ENCODE measurements at places on chromosomes 5 and 9.

- DNase-seq: no peak
Observed at GRCh38 chr9:129500161-129500862, 120.6 kb downstream of the C9orf50 start.

DNA sequence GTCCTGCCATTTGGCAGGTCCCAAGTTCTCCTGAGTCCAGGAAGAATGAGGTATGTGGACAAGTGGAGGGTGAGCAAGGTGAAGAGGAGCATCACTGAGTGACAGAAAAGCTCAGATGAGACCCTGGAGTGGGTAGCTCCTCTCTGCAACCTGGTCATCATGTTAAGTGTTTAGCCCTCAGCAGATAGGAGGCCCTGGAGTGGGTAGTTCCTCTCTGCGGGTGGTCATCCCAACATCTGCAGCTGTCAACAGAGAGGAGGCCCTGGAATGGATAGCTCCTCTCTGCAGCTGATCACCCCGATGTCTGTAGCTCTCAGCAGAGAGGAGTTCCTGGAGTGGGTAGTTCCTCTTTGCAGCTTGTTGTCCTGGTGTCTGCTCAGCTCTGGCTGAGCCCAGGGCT is 48.4 kb downstream of the NDUFAF2 start:
- no peak for DNase-seq

DNA sequence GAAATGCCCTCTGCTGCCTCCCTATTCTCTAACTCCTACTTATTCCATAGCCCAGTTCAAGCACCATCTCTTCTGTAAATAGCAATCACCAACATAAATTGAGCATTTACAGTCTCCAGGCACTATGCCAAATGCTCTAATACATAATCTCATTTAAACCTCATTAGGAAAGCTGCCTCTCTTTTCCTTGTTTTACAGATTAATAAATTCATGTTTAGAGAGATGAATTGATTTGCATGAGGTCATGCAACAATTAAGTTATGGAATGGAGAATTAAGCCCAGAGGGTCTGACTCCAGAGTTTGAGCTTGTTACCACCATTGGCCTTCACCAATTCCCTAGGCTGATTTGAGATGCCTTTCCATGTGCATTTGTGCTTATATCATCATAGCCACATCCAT is 23.4 kb upstream of the RFX3 start:
- DNase-seq: no peak

DNA sequence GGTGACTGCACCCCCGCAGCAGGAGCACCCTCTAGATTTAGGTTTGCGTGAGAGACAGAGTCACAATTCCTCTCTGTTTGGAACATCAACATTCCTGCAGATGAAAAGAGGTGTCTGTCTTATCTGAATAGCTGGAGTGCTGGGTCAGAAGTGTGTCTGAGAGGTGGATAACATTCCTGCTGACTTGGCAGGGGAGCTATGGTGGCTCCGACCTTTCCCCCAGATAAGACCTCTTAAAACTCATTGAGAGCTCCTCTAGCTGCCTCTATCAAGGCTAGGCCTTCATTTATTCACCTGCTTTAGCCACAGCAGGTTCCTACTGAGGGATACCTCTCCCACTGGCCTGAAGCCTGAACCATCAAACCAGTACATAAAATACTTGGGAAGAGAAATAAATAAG is 615.5 kb downstream of the LRRC70 start:
- DNase-seq: no peak

DNA sequence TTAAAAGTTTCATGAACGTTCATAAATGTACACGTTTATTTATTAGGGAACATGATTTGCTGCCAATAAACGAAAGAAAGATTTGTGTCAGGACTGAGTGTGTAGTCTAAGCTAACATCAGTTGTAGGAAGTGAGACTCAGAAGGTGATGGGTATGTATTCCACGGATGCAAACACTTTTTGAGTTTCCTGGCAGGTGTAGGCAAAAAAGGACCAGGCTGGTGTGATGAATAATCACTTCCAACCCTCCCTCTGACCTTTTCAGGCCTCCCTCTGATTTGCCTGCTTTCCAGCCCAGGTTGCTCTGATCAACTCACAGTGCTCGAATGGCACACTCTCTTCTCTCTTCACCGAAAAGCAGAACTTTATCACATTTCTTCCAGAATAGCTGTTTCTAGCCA is 51.8 kb downstream of the BASP1 start:
- no peak for DNase-seq

DNA sequence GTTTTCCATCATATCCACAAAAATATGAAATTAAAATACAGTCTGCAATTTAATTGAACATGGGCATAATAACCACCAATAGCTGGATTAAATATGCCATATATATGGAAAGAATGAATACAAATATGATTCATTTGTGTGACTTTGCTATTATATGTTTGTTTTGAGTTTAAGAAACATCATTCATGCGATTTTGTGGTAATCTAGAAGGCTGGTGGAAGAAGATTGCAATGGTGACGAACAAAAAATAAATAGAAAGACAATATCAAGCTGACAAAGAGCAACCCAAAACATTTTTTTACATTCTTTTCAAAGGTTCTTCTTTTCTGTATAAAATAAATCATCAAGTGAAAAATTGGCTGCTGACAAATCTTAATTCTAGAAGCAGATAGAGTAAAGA is 610.0 kb downstream of the MAT2B start:
- no peak for DNase-seq

DNA sequence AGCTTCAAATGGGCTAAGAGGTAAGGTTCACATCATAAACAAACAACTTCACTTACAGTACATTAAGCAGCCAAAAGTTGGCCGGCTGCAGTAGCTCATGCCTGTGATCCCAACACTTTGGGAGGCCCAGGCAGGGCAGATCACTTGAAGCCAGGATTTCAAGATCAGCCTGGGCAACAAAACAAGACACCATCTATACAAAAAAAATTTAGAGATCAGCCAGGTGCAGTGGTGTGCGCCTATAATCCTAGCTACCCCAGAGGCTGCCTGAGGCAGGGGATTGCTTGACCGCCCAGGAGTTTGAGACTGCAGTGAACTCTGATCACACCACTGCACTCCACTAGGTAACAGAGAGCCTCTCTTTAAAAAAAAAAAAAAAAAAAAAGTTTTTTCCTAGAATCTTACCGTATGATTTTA is 16.9 kb downstream of the UBTD2 start:
- DNase-seq: no peak

GRCh38 chr9:30967476-30967875 is 1417.0 kb upstream of the ACO1 start:
- no peak for DNase-seq

- DNase-seq: peak; percentile 29
Observed at GRCh38 chr5:139482050-139482889, at the start of gene STING1. TSS of gene STING1 (minus strand) at chr5:139482758. CDS start at chr5:139481704, 1,054 bp downstream.

GRCh38 chr5:114317751-114318150 is 44.1 kb upstream of the KCNN2 start:
- DNase-seq: no peak

GRCh38 chr5:115810761-115811160 is 5.7 kb downstream of the CDO1 start:
- no peak for DNase-seq

- no peak for DNase-seq
Observed at GRCh38 chr5:109168151-109168550, 241.6 kb downstream of the PJA2 start.

DNA sequence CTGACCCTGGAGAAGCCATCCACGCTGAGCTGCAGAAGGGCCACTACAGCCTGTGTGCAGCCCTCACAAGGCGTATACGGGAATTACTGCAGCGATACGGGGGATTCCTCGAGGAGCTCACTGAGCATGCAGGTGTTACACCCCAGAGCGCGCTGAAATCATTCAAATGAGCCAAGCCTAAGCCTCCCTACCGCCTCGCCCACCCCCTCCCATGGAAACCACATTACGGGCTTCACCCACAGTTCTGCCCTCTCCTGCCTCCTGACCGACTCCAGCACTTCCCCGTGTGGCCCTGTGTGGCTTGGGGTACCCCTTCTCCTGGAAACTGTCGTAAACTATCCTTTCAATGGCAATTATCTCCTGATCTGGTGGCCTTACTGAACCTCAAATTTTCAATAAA is 13.3 kb downstream of the SURF6 start:
- no peak for DNase-seq

DNA sequence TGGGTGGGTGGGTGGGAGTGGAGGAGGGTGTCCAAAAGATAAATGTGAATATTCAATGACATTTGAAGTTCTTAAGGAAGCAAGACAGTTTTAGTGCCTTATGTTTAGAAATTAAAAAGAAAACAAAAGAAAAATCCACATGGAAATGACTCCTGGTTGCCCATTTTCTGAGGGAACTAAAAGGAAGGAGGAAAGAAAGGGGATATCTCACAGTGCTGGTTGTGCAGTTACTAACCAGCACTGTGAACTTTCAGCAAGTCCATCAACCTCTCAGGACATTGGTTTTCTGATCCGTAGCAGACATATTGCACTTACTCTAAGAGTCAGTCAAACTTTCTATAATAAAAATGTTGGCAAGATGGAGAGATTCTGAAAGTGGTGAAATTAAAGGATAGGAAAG is 431.0 kb upstream of the CLINT1 start:
- no peak for DNase-seq

- no peak for DNase-seq
Observed at GRCh38 chr9:92422611-92423338, 1.5 kb downstream of the OMD start.

DNA sequence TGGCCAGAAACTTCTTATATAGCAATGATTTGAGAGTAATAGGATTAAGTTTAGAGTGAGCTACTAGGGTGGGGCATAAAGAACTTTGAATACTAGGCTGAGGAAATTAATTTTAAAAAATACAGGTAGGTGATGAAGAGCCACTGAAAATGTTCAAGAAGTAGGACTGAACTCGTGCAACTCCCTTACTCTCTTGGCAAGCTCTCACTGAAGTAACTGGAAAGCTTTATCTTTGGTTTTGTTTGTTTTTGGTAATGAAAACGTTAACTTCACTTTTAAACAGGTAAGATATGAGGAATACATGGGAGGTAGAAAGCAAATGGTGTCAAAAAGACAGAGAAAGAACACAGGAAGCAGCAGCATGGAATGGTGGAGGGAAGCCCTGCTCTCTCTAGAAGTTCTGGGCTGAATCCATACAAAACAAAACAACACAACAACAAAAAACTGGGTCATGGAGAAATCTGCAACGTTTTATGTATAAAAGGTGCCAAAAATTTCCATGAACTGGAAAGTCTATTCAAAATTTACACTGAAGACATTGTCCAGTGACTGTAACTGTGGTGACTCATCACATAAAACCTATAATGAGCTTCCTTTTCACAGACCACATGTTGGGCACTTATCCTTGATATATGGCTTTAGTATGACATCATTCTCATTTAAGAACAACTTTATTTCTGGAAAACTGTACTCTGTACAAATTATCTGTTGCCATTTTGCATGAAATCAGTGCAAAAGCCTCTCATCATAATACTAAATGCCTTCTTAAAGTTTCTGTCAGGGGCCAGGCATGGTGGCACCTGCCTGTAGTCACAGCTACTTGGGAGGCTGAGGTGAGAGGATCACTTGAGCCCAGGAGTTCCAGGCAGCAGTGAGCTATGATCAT is 91.2 kb upstream of the CHD1 start:
- no peak for DNase-seq

DNA sequence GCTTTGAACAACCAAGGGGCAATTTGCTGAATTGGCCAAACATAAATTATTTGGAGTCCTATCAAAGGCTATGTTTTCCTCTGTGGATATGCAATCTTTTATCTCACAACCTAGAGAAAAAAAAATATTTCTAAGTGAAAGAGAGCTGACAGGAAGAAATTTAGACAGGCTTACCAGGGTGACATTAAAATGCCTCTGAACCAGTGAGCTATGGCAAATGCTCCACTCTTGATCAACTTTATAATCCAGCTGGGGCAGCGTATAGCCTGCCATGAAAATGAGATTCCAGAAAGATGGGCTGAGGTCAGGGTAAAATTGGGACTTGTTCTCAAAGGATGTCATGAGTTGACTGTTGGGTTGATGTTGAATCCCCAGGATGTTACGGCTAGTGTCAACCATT is 399.3 kb upstream of the TRPC7 start:
- no peak for DNase-seq

GRCh38 chr9:133929599-133929998 is 62.5 kb downstream of the VAV2 start:
- no peak for DNase-seq

- no peak for DNase-seq
Observed at GRCh38 chr5:83204651-83205050, 127.3 kb downstream of the XRCC4 start.

DNA sequence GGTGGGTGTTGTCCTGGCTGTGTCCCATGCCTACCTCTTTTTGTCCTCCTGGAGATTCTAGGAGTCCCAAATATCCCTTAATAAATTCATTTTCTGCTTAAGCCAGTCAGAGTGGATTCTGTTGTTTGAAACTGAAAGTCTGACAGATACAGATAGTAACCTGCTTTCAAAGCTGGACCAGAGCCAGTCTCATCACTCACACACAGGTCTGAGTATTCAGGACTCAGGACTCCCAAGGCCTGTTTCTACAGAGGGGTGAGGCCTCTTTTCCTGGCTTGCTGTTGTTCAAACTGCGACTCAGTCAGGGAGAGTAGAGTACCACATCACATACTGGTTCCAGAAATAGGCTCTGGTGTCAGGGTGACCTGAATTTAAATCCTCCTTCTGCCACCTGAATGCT is 190.1 kb downstream of the PAX5 start:
- DNase-seq: no peak

- DNase-seq: no peak
Observed at GRCh38 chr9:71663216-71663615, 105.1 kb downstream of the CEMIP2 start.

- no peak for DNase-seq
Observed at GRCh38 chr9:121821326-121821725, 169.9 kb downstream of the DAB2IP start.

- no peak for DNase-seq
Observed at GRCh38 chr9:69946800-69947437, 96.7 kb upstream of the MAMDC2 start.

- no peak for DNase-seq
Observed at GRCh38 chr9:104606152-104606551, 725 bp upstream of the OR13C2 start.

- no peak for DNase-seq
Observed at GRCh38 chr5:53260446-53260845, 150.9 kb upstream of the MOCS2 start.

- no peak for DNase-seq
Observed at GRCh38 chr5:68679041-68679440, 414.8 kb upstream of the SLC30A5 start.

DNA sequence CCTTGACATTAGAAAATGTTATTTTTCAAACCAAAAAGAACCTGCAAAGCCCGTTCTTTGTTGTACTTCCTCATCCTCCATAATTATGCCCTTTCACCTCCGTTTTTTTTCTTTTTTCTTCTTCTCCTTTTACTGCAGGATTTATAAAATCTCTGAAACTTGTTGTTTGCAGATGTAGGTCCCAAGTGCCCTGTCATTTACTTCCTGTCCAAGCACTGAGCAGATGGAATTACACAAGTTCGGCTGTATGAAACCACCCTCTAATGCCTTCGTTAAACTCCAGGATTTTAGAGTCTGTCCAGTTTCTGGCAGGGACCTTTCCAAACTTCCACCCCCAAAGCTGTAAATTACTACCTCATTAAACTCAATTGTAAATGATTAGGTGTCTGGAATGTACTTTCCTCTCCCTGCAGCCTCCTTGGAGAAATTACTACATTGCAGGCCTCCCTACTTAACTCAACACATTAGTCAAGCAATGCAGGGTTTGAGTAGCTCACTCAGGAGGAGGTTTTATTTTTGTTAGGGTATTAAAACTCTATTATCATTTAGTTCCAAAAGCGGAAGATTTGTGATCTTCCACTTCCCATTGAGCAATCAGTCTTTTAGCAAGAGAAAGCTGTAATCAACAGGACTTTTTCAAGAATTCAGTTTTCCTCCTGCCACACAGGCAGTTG is 125.6 kb upstream of the LPAR1 start:
- no peak for DNase-seq

GRCh38 chr5:57338068-57338867 is 144.3 kb downstream of the ACTBL2 start:
- DNase-seq: no peak

- DNase-seq: no peak
Observed at GRCh38 chr9:115225459-115226116, 107.6 kb upstream of the TNC start.

Measured in stimulated activated CD8-positive, alpha-beta memory T cell treated with anti-CD3 and anti-CD28 coated beads, Interleukin-4, amount 100 ng/mL, for 1 hour (primary cell).